ENCODE measurements at places on chromosomes 16 and 17.

GRCh38 chr17:58436805-58437239 lies 19.5 kb upstream of the RNF43 start:
- DNase-seq = no peak

DNA sequence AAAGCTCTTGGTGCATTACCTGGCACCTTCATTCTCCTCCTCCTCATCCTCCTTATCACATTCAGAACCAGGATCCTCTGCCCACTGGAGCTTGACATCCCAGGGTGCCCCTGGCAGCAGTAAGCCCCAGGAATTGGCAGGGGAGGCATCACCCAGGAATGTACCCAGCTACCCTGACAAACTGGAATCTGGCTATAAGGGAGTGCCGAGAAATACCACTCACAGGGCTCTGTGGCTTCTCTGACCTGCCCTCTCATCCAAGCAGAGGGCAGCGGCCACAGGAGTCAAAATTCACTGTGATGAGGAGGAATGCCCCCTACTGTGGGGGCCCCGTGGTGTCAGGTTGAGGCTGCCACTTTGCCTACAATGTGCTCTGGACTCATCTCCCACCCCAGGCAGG lies 19.6 kb downstream of the MPP3 start:
- no peak for DNase-seq

DNA sequence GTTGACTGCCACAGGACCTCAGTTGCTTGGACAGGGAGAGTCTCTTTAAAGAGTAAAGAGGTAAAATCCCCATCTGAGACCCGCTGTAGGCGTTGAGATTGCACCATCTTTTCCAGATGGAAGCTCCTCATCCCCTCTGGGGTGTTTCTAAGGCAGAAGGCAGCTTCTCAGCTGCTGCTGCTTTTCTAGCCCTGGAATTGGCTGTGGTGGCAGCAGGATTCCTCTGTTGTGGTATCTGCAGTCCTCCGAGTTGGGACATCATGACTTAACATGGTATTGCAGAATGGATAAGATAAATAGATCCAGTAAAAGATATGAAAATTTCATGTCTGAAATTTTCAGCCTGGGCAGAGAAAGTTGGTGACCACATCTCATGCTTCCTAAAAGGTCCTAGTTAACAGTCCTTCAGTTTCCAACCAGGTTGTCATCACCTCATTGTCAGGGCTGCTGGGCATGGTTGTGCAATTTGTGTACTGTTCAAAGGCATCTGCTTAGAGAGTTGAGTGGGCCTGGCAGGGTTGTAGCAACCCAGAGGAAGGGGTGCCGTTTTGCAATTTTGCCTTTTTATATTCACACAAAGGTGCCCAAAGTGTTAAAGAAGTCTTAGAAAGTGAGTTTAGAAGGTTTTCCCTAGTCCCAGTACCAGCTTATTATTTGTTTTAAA lies 150.4 kb downstream of the SPECC1 start:
- DNase-seq = no peak

- DNase-seq = no peak
Observed at GRCh38 chr17:27654136-27654535, 23.1 kb downstream of the LGALS9 start.

DNA sequence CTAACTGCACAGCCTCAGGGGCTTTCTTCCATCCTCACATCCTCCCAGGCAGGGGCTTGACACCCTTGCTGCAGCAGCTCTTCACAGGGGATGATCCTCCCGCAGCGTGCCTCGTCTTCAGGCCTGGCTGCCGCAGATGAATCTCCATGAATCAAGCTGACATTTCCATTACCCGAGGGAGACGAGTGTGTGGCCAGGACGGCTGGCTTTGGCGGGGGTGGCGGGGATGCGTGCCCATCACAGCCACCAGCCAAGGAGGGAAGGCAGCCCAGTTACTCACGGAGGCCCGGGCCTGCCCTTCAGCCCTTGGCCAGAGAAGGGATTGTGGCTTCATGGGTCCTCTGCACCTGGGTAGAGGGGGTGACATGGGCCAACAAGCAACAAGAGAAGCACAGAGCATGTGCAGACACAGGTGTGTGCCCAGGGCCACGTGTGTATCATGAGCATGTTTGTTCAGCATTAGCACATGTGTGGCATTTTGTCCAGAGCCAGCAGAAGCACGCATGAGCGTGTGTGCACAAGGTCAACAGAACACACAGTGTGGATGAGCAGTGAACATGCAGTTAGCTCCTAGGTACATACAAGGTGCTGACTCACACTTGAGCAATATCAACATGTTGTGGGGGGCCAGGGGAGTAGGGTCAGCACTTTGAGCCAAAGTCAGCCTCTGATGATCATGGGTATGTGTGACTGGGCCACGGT lies 236.4 kb downstream of the KATNIP start:
- DNase-seq = no peak

- DNase-seq = no peak
Observed at GRCh38 chr16:12573730-12574383, 229.8 kb downstream of the CPPED1 start.

DNA sequence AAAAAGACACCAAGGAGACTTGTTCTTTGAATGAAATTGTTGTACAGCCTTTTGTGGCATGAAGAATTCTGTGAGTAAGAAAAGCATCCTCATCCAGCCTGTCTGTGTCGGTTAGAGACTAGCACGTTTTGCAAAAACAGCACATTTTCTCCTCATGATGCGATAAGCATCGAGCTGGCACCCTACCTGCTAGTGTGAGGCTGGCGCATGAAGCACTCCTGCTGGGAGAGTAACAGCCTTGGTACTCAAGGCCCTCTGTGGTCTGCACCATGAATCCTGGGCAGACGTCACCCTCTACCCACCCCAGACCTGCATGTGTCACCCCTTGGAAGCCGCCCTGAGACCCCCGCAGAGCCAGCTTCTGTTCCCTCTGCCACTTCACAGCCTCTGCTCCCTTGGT lies 92.6 kb upstream of the TMEM132E start:
- peak; percentile 15 for DNase-seq

GRCh38 chr16:75288596-75289120 lies 37.2 kb upstream of the BCAR1 start:
- DNase-seq = no peak

DNA sequence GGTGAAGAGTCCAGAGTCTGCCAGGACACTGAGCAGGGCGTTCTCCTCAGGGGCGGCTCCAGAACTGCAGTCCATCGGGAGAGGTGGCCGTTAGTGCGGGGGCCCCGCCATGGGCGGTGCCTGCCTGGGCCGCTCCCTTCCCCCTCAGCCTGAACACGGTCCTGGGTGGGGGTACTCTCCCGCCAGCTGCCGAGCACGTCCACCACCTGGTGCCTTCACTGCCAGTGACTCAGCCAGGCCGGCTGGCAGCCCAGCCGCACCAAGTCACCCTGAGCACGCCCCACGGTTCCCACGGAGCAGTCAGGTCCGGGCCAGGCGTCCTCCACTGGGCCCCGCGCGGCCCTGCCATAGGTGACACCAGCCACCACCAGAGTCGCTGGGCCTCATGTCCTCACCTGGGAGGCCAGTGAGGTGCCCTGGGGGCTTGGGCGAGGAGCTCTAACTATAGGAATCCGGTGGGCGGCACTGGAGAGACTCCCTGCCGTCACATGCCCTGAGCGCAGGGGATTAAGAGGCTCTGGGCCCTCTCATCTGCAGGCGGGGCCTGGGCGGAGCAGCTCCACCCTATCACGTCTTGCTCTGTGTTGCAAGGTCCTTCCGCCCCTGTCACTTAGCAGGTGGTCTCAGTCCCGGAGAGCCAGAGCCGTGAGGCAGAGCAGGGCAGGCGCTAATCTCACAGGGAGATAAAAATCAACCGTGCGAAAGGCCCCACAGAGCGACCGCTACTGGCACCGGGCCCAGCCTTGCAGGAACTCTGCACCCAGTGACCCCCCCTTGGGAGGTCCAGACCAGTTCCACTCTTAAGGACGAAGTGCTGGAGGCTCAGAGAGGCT lies 14.3 kb downstream of the PIEZO1 start:
- no peak for DNase-seq
